ENCODE measurements at places on chromosomes 2 and 18. TPM values are rescaled to one million over a fixed set of nuclear protein-coding genes. Genes with fewer than 3 reads are reported as not detected.

GRCh38 chr2:200379481-200380090 lies 73.1 kb downstream of the SPATS2L start:
- no peaks in the 10 kb centered on the region for H3K27me3 ChIP-seq
- peaks cover 70% of the 10 kb centered on the region for H3K4me1 ChIP-seq
- peak overlapping the region; percentile 7 for H3K27ac ChIP-seq
- no peak overlapping the region for H3K4me3 ChIP-seq
- H3K36me3 ChIP-seq = peaks cover 10% of the 10 kb centered on the region

DNA sequence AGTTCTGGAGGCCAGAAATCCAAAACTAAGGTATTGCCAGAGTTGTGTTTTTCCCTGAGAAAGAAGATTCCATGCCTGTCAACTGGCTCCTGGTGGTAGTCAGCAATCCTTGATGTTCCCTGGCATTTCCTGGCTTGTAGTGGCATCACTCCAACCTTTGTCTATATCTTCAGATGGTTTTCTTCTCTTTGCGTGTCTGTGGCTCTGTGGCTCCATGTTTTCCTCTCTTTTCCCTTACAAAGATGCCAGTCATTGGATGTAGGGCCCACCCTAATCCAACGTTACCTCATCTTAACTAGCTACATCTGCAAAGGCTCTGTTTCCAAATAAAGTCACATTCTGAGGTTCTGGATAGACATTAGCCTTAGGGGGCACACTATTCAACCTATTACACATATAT lies 41.8 kb downstream of the SLC14A1 start:
- H3K27ac ChIP-seq = no peak overlapping the region
- no peak for DNase-seq
- H3K36me3 ChIP-seq = no peaks in the 10 kb centered on the region
- no peak overlapping the region for H3K4me3 ChIP-seq
- peaks cover 18% of the 10 kb centered on the region for H3K27me3 ChIP-seq

Gene CDCA7
- total RNA-seq = 77.8 TPM

DNA sequence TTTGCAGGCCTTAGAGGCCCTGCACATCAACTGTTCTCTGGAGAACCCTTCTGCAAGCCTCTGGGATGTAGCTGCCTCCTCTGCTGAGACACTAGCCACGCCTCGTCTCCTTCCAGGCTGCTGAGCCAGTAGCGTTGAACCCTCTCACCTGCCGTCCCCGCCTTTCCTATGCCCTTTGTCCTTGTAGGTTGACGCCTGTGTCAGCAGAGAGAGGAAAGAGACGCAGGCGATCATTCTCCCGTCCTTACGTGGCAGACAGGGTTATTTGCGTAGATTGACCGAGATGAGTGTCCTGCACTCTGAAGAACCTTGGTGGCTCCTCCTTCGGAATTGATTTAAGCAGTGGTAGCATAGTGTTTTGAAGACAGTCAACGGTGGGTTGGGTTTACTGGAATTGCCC lies 27.8 kb downstream of the ID2 start:
- H3K27ac ChIP-seq = no peak overlapping the region
- H3K4me3 ChIP-seq = no peak overlapping the region
- H3K4me1 ChIP-seq = peaks cover 3% of the 10 kb centered on the region
- DNase-seq = no peak

GRCh38 chr18:43061816-43062215 lies 53.7 kb downstream of the RIT2 start:
- no peaks in the 10 kb centered on the region for H3K36me3 ChIP-seq
- no peak for DNase-seq
- no peak overlapping the region for H3K27ac ChIP-seq
- no peaks in the 10 kb centered on the region for H3K27me3 ChIP-seq
- no peaks in the 10 kb centered on the region for H3K4me1 ChIP-seq
- no peak overlapping the region for H3K4me3 ChIP-seq

Gene CCDC141
- total RNA-seq = 15.0 TPM

DNA sequence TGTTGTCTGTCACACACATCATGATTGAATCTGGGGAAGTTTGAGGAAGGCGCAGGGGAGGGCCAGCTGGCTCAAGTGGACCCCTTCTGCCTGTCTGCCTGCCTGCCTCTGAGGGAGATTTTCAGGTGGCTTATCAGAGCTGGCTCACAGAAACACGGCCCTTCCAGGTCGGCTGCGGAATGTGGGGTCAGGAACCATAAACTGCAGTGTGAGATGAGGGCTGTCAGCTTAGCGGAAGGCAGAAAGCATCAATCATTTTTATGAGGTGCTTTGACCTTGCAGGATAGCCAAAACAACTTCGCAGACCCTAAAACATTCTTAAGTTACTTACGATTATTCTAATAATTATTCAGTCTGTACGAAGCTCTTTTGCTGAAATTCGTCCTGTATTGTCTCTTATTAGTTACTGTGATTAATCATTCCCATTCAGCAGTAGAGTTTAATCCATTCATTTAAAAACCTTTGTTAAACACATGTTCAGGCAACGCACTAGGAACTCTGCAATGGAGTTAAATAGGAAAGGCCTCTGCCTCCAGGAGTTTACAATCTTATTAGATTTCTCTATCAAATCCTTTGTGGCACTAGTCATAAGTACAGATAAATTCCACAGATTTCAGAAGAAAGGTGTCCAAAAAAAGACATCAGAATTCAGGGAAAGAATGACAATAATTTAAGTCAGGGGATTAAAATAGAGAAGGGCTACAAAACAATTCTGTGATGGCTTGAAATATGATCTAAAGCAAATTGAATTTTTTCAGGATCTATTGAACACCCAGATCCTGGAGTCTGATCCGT lies 371.6 kb downstream of the HRH4 start:
- H3K4me3 ChIP-seq = no peak overlapping the region
- no peaks in the 10 kb centered on the region for H3K36me3 ChIP-seq
- peaks cover 6% of the 10 kb centered on the region for H3K27me3 ChIP-seq
- no peak overlapping the region for H3K27ac ChIP-seq
- no peaks in the 10 kb centered on the region for H3K4me1 ChIP-seq

DNA sequence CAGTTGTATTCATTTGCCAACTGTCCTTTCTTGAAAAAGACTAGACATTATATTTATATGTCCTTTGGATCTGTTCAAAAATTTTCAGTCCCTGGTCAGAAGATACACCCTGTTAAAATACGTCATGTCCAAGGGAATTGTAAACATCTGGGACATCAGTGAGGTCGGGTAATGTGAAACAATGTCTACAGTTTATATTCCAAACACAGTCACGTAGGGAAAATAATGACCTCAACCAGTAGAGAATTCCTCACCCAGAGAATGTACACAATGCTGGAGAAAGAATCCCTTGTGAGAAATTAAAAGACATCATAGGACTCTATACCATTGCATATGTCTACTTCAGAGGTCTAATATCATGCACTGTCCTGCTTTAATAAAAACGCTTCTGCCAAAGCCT lies 888.0 kb upstream of the CHAC2 start:
- no peaks in the 10 kb centered on the region for H3K27me3 ChIP-seq
- no peaks in the 10 kb centered on the region for H3K4me1 ChIP-seq
- H3K36me3 ChIP-seq = no peaks in the 10 kb centered on the region
- DNase-seq = no peak
- no peak overlapping the region for H3K27ac ChIP-seq
- no peak overlapping the region for H3K4me3 ChIP-seq

- H3K27ac ChIP-seq = no peak overlapping the region
- peaks cover 24% of the 10 kb centered on the region for H3K4me1 ChIP-seq
- DNase-seq = no peak
- H3K27me3 ChIP-seq = no peaks in the 10 kb centered on the region
Measured at GRCh38 chr2:207481924-207482323, 47.8 kb upstream of the CREB1 start.

Gene CTNNA2
- total RNA-seq = not detected

DNA sequence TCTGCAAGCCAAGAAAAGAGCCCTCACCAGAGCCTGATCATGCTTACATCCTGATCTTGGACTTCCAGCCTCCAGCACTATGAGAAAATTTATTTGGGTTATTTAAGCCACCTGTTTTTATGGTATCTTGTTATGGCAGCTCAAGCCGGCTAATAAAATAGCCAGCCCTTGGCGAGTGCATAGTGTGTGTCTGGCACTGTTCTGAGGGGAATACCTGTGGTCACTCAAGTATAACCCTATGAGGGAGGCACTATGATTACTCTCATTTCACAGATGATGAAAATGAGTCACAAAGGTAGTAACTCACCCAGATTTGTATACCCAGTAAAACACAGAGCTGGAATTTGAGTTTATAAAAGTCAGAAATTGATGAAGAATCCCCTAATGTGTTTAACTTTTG lies 556.9 kb upstream of the SETBP1 start:
- no peaks in the 10 kb centered on the region for H3K27me3 ChIP-seq
- no peak overlapping the region for H3K27ac ChIP-seq
- no peaks in the 10 kb centered on the region for H3K36me3 ChIP-seq
- DNase-seq = no peak
- H3K4me3 ChIP-seq = no peak overlapping the region

- no peak overlapping the region for H3K4me3 ChIP-seq
- H3K4me1 ChIP-seq = no peaks in the 10 kb centered on the region
- H3K36me3 ChIP-seq = no peaks in the 10 kb centered on the region
- H3K27me3 ChIP-seq = no peaks in the 10 kb centered on the region
Measured at GRCh38 chr2:227267410-227268115, 57.5 kb upstream of the MFF start.

- H3K4me3 ChIP-seq = no peak overlapping the region
- no peaks in the 10 kb centered on the region for H3K4me1 ChIP-seq
- no peaks in the 10 kb centered on the region for H3K36me3 ChIP-seq
- peaks cover 2% of the 10 kb centered on the region for H3K27me3 ChIP-seq
- no peak overlapping the region for H3K27ac ChIP-seq
Measured at GRCh38 chr2:43724728-43725526, 48.7 kb upstream of the C1GALT1C1L start.

DNA sequence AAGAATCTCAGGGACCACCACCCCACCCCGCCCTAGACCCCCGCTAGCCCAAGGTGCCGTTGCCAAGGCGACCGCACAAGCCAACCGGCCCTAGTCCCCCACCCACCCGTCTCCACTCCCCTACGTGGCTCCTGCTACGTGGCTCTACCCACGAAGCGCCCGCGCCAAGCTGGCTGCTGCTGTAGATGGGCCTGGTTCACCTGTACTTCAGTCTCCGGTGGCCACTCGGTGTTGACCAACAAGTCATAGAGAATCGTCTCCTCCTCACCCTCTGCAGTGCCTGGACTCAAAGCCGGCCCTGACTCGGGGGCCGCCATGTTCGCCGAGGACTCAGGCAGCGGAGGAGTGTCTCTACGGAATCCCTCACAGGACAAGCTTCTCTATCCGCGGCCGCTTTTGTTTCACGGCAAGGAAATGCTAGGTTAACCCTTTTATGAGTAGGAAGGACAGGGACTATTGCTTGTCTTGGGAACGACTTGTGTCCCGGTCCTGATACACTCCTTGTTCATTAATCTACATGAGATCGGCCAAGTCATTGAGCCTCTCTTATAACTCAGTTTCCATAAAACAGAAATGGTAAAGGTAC lies at the start of gene NBAS:
Gene NBAS, minus strand, starts transcription at position 347 of the 586 bp plus-strand sequence. Its CDS starts 30 bp downstream, at position 317.
- H3K36me3 ChIP-seq = no peaks in the 10 kb centered on the region
- peaks cover 9% of the 10 kb centered on the region for H3K27me3 ChIP-seq
- H3K27ac ChIP-seq = peak within 1 kb of the TSS; percentile 95

- no peak overlapping the region for H3K27ac ChIP-seq
- DNase-seq = no peak
- H3K27me3 ChIP-seq = no peaks in the 10 kb centered on the region
- peaks cover 27% of the 10 kb centered on the region for H3K4me1 ChIP-seq
- H3K4me3 ChIP-seq = no peak overlapping the region
Measured at GRCh38 chr2:108605947-108606346, 71.7 kb downstream of the LIMS1 start.

GRCh38 chr2:240551811-240552210 lies 6.0 kb downstream of the ANKMY1 start:
- H3K4me1 ChIP-seq = peaks cover 4% of the 10 kb centered on the region
- no peaks in the 10 kb centered on the region for H3K27me3 ChIP-seq
- no peak overlapping the region for H3K27ac ChIP-seq
- H3K36me3 ChIP-seq = peaks cover 34% of the 10 kb centered on the region
- no peak overlapping the region for H3K4me3 ChIP-seq

DNA sequence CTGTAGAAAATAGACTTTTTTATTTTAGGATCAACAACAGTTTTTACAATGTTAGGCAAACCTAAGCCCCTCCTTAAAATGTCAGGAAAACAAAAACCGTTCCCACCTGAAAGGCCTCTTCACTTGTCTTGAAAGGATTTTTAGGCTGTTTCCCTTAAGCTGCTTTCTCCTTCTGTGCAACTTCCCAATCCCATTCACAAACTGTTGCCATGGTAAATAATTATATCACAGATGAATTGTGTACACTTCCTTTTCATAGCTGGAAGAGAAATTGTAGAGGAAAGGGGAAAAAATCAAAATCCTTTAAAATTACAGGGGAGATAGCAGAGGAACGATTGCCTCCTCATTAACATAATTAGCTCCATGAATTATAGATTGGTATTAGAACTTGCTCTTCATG lies 1488.0 kb upstream of the CELF4 start:
- H3K27ac ChIP-seq = no peak overlapping the region
- DNase-seq = no peak
- H3K27me3 ChIP-seq = no peaks in the 10 kb centered on the region
- H3K36me3 ChIP-seq = no peaks in the 10 kb centered on the region
